ENCODE measurements at places on chromosomes 5 and 9.

DNA sequence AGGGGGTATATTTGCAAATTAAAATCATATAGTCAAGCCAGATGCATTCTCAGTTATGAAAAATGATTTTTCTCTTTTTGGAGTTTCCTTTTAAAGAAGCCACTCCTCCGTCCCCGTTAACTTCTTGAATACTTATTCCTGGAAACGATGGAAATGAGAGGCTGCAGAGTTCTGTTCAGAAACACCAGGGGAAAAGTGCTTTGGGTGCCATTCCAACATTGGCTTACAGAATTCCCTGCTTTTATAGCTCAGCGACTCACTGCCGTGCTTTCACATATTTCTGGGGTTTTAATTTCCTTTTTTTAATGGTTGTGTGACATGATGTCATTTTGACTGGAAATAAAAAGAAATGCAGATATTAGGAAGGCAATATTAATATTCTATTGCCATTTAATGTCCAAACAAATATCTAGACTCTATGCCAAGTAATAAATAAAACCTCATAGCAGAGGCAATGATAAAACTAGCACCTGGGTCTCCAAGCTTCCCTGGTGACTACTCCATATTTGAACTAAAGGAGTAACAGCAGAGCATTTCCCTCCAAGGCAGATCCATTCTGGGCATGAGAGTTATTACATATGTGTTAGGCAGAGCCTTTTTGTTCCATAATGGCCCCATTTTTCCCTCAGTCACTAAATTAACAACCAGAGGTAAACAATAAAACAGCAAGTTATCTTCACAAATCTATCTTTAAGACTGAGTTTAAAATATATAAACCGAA, 363.4 kb downstream of the EBF1 start:
- no peak for DNase-seq

GRCh38 chr5:14101922-14102321, 41.2 kb upstream of the TRIO start:
- DNase-seq: no peak

- no peak for DNase-seq
These were observed 4.9 kb downstream of the ADAM19 start for GRCh38 chr5:157570531-157571200.

GRCh38 chr5:14438195-14438606, 143.4 kb upstream of the OTULINL start:
- no peak for DNase-seq

GRCh38 chr5:40347981-40348725, 331.6 kb upstream of the PTGER4 start:
- DNase-seq: no peak

DNA sequence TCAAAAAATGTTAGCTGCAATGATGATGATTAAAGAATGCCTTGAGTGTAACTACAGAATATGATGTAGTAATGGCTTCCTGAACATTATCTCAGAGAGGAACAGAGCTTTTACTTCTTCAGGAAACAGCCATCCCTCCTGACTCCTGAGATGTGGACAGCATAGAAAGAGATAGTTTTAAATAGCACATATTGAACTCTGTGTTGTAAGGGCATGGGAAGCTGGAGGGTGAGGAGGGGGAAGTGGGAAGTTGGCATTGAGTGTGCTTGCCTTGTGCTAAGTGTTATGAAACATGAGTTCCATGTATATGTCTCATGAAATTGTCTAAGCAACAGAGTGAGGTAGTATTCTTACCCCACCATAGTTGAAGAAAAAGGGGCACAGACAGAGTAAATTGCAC, 161.5 kb upstream of the SLC28A3 start:
- DNase-seq: no peak

GRCh38 chr9:4986296-4986695, 1.2 kb downstream of the JAK2 start:
- DNase-seq: no peak

- DNase-seq: no peak
These were observed 89.2 kb upstream of the ERBIN start for GRCh38 chr5:65837139-65837538.

GRCh38 chr5:37886242-37886905, 46.5 kb upstream of the GDNF start:
- no peak for DNase-seq

DNA sequence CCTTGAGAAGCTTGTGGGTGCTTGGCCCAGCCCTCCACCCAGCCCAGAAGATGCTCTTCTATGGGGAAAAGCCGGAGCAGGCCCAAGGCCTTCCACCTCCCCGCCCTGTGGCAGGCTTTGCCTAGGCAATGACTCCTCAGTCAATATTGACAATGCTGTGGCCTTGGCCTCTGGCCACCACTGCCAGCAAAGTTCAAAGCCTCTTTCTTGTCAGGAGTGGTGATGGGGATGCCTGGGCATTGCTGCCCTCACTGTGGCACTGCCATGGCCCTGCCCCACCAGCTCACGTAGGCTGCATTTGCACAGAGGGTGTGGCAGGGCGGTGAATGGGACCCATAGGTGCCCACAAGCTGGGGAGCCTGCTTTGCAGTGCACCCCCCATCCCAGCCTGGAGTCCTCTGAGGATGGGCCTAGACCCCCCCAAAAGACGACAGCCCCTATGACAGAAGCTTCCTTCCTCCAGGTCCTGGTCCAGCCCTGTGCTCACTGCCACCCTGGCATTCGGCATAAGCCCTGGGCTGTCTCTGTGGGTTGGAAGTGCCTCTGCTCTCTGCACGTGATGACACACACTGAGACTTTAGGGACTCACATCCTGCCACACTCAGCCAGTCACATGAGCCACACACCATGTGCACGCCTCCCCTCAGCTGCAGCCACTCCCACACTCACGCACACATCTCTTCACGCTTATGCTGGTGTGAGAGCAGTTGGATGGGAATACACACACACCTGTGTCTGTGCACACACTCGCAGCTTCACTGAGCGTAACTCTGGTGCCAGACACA, 31.1 kb downstream of the MORN5 start:
- DNase-seq: peak; percentile 33

DNA sequence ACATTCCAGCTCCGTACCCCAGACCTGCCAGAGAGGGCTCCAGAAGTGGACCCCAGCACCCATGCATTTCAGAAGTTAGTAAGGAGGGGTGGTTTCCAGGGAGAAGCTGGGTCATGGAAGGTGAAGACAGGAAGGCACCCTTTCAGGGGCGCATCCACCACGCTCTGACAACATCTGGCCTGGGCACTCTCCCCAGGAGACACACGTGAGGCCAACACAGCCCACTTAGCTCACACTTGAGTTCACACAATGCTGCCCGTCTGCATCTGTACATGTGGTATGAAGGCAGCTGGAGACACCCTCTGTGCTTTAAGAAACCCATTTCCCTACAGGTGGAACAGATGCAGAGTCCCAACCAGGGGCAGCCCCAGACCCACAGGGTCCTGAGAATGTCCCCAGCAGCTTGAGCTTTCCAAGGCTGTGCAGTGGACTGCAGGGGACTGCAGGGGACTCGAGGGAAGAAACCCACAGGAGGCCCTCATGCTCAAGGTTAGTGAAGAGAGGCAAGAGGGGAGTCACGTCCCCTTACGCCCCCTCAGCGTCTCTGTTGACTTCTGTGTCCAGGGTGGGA, 326.8 kb upstream of the IRX1 start:
- DNase-seq: no peak

DNA sequence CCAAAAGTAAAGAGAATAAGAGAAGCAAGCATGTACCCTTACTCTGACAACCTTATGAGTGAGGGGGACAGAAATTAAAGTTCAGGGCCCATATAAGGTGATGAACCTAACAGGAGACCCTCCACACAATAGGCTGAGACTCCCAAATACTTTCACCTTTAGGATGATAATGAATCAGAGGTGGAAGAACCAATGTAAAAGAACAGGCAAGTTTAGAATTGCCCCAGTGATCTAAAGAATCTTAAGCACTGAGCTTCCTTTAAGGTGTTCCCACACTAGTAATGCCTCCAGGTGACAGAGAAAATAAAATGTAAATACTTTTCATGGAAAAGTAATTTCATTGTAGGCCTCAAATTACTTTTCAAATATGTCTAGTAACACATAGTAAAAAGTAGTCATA, 8.2 kb upstream of the FAM151B start:
- no peak for DNase-seq

DNA sequence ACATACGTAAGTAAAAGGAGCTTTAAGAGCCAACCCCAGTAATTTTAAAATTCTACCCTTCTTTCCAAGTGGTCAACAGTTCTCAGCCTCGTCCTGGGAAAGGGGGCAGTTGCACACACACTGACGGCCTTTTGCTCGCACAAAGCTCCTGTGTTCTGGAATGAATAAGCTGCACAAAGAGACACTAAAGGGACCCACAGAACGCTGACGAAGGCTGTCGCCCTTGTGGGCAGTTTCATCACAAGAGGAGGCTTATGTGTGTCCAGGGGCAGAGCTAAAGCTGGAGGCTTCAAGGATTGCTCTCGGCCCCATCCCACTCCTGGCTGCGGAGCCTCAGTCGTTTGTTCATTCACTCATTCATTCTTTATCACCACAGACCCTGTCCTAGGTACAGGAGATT, 67.0 kb upstream of the NEK6 start:
- DNase-seq: no peak

DNA sequence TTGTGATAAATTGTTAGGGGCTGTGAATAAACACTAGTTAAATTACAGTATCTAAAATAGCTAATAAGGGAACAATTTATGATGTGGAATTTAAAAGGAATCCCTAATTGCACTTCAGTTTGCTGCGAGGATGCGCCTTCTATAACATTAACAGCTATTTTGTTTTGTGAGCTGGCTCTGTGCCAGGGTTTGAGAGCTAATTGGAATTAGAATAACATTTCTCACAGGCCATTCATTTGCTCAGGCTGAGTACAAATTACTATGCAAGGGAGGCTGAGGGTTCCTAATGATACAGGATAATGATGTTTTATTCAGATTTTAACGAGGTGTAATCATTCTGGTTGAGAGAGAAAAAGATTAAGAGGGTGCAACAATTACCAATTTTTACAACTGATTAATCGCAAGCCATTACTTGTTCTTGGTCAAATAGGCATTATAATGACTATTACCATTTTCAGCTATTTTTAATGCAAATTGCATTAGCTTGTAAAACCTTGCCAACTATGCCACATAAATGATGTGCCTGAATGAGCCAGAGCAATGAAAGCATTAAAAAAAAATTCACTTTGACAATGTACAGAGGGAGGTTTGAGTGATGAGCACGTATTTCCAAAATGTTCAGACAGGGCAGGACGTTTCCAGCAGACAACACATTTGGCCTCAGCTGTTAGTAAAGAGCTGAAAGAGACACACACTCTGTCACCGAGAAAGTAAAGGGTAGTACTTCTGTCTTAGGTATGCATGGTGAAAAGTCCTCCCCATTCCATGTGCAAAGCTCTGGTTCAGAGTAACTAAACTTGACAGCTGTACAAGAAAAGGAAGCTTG, 576.5 kb downstream of the TLE1 start:
- no peak for DNase-seq

DNA sequence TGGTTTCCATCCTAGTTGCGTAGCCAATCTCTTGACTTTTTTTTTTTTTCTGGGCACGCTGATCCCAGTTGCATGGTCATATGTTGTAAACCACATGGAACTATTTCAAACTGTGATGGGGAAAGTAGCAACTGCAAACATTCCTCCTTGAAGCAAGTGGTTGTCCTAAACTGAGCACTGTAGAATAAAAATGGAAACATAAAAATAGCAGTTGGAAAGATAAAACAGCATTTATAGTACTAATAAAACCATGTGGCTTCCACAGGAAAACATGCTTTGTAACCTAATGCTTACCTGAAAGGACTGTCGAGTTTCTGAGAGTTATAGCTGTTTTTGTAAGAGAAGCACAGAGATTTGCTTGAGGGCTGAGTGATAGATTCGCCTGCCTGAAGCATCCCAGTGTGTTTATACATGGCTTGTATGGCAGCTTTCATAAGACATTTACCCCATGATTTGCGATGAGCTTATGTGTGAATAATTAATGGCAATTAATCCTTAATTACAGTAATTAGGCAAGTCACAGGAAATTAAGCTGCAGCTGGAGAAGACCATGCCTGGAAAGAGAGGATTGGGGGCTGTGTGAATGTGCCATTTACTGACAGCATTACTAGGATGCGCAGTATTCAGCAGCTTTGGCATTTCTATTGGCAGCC, 136.5 kb downstream of the PBX3 start:
- DNase-seq: no peak

- DNase-seq: no peak
These were observed 92.5 kb downstream of the CACNA1B start for GRCh38 chr9:137970098-137970497.

GRCh38 chr9:120264528-120264927, 315.4 kb downstream of the CDK5RAP2 start:
- no peak for DNase-seq

DNA sequence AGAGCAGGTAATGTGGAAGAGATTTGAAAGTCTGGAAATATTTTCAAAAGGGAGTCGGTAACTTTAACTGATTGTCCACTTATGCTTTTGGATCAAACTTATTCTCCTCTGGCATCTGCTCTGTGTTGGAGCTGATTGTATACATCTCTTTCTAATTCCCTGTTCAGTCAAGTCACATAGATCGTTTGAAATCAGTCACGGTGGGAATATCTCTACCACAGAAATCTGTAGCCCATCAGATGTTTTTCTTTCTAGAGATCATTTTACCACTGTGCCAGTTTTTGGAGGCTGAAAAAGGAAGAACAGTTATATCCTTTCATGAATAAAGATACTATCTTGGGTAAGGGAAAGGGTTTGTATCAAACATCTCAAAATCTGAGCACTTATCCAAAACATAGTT, 1853.3 kb downstream of the EFNA5 start:
- DNase-seq: no peak

GRCh38 chr5:112625246-112625645, 112.4 kb upstream of the APC start:
- no peak for DNase-seq

DNA sequence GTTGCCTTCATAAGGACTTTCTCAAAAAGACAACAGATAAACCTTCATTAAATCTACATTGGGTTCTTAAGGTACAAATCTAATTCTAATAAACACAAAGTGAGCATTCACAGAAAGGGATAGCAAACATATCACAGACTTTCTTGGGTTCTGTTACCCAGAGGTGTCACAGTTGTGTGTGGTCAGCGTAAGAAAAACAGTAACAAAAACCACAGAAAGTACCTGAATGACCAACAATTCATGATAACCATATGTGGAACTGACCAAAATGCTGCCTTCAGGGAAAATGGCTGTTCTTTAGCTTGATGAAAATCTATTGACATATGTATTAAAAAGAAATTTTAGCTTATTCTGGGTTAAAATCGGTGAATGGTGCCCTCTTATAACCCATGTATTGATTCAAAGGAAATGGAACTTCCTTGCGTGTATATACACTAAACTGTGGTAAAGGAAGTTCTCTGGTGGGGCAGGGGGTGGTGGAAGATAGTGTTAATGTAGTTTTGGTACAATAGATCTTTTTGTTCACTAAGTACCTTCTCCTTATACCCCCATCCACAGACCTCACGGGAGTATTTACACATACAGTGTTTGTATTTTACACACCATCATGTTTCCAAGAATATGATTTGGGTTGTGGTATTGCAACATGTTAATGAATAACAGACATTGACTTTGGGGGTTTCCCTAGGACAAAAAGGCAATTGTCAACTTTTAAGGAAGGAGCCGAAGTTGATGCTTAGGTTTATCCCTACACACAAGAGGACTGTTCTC, 152.5 kb downstream of the APBA1 start:
- DNase-seq: no peak

Data from Panc1 (cell line).